Effector memory CD4-positive, alpha-beta T cell (primary cell): ENCODE measurements at places on chromosomes 5 and 9.

GRCh38 chr5:58738336-58738735 is 155.5 kb downstream of the RAB3C start:
- no peak for DNase-seq

DNA sequence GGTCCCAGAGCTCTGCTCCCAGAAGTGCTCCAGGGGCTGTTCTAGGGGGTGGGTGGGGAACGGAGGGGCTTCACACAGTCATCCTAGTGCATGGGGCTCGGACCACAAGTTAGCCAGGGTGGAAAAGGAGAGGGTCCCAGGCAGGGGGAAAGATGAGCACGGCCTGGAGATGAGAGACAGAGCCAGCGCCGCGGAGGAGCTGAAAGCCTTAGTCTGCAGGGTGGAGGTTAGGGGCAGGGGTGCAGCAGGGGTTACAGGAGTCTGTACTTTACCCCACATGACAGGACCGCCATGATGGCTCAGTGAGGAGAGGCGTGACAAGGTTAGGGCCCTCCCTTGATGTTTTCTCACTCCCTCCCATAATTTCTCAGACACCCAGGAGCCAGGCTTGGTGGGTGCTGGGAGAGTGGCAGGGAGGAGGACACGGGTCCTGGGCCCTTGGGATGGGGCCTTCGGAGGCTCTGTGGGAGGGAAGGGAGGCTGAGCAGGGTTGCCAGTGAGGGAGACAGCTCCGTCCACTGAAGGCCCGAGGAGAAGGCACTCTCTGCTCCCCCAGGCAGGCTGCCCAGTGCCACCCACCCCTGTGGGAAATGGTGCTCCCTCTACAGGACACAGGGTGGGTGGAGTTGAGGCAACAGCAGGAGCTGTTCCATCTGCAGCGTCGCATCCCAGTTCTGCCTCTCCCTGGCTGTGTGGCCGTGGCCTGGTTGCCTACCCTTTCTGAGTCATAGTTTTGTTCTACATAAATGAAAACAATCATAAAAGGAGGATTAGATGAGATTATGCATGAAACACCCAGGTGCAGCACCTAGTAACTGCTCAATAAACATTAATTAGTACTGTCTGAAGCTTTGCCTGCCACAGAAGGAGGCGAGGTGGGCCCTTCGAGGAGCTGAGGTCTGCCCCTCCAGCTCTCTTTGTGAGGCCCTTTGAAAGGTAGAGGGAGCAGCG is 66.2 kb downstream of the NDST1 start:
- no peak for DNase-seq

- DNase-seq, result no peak
Measured at GRCh38 chr5:178994580-178995340, at the start of gene GRM6. Gene GRM6 (minus strand): TSS chr5:178995320. CDS start chr5:178994944, 376 bp downstream.

DNA sequence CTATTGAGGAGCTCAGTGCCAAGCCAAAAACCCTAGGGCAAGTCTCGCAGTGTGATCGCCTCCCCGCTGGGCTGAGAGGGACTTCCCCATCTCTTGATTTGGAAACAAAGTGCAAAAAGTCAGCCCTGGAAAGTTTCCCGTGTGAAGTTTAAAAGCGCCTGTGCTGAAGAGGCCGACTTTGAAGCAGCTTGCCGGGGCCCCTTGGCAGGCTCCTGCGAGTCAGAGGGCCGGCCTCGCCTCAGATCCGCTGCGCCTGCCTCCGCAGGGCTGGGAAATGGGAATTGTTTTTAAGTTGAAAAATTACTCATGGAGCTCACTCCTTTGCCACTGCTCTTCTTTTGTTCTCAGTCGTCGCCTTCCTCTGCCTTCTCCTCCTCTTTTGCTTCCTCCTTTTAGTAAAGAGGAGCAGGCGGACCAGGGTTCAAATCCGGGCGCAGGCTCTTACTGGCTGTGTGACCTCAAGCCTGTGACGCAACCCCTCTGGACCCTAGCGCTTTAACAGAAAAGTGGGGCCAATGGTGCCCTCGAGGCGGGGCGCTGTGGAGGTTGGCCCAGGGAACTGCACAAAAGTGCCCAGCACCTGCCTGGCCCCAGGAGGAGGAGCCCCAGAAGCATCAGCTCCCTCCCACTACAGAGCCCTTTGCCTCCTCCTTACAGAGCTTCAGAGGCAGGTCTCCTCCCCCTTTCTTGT is 14.7 kb upstream of the LHX2 start:
- no peak for DNase-seq

DNA sequence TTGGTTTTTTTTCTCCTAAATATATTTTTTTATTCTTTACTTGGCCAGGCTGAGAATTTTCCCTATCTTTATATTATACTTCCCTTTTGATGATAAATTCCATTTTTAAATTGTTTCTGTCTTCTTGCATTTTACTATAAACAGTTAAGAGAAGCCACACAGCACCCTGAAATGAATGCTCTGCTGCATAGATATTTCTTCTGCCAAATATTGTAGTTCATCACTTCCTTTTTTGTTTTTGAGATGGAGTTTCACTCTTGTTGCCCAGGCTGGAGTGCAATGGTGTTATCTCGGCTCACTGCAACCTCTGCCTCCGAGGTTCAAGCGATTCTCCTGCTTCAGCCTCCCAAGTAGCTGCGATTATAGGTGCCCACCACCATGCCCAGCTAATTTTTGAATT is 8.5 kb upstream of the INIP start:
- DNase-seq, result no peak

DNA sequence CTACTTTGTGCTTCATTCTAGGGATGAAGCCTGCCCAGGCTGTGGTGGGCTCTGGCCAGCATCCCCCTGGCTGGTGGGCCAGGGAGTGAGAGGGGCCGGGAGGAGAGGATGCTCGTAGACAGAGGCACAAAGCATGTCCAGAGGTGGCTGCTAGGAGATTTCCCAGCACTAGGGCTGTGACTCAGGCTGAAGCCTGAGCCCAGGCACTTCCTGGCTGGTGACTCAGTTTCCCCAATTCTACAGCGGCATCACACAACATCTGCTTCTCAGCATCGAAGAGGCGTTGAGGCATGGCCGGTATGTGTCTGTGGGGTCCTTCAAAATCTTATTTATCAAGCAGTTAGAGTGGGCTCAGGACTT is 55.6 kb downstream of the DUSP1 start:
- DNase-seq, result no peak

GRCh38 chr9:101455656-101456240 is 20.2 kb upstream of the ALDOB start:
- DNase-seq, result no peak

GRCh38 chr5:157611571-157612476 is 36.2 kb upstream of the ADAM19 start:
- no peak for DNase-seq

- DNase-seq, result no peak
Measured at GRCh38 chr5:168736281-168736831, 157.2 kb upstream of the PANK3 start.

- no peak for DNase-seq
Measured at GRCh38 chr5:132383984-132384383, 14.5 kb downstream of the SLC22A5 start.

GRCh38 chr9:39587844-39588499 is 232.5 kb downstream of the SPATA31A1 start:
- DNase-seq, result no peak

DNA sequence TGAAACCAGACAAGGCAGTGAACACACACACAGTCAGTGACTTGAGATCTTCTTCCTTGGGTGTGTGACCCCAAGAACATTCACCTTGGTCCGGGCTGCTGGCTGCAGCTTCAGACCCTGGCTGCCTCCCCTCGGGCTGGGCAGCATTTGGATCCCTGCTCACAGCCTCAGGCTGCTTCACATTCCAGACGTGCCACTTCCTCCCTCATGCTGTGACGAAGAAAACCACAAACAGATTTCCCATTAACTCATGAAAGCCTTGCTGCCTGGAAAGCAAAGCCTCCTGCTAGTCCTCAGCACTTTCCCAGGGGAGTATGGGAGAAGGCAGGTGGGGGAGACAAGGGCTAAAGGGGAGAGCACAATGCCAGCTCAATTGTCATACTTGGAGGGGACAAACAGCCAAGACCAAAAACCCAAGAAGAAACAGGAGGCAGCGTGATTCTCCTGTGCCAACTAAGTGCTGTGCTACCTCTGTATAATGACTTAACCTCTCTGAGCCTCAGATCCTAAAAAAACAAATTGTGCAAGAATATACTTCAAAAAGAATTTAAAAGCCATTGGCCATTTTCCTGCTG is 594.6 kb upstream of the BRINP1 start:
- DNase-seq, result no peak

GRCh38 chr5:128681764-128682592 is 143.9 kb upstream of the FBN2 start:
- no peak for DNase-seq

GRCh38 chr5:157463621-157464518 is 3.9 kb downstream of the NIPAL4 start:
- DNase-seq, result no peak

DNA sequence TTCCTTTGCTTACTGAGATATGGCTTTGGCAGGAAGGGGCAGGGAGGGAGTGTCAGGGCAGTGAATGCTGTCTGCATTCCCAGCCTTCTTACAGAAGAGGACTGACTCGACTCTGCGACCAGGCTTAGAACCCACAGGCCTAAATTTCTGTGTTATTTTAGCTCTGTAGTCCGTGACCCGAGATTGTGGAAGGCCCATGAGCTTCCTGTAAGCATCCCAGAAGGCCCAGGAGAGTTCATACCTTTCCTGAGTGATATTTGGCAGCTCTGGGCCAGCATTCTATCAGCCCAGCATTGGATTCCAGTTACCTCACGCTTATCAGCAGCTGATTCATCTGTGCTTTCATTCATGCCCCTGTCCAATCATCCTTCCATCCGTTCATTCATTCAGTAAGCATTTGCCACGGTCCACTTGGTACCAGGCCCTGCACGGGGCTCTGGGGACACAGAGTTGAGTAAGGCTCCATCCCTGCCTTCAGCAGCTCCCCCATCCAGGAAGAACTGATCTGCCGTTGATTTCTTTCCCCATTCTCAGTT is 28.2 kb upstream of the RPL26L1 start:
- no peak for DNase-seq

- DNase-seq, result no peak
Measured at GRCh38 chr9:99026956-99027298, 78.0 kb upstream of the TGFBR1 start.

- no peak for DNase-seq
Measured at GRCh38 chr5:133332439-133333024, 279.8 kb downstream of the FSTL4 start.

DNA sequence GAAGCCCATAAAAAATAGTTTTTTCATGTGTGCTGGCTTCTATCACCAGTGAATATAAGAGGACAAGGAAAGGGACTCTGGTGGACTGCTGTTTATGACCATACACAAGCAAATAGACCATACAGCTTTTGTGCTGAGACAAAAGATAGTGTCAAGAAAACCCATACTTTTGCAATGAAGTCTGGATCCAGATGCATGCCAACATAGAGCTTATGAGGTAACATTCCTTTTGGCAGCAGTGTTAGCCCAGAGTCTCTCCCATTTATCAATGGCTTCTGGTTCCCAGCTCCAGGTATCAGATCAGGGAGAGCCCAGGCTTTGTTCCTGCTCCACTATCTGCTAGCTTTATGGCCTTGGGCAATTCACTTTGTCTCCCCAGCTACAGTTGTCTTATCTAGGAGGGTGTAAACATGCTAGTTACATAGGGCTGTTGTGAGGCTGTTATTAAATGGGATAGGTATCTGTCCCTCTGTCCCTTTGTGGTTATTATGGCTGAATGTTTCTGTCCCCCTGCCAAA is 55.6 kb downstream of the CCDC192 start:
- no peak for DNase-seq

GRCh38 chr9:91655215-91655614 is 231.6 kb upstream of the NFIL3 start:
- DNase-seq, result no peak

GRCh38 chr5:65926276-65926783 is at the start of gene ERBIN:
Gene ERBIN (plus strand): TSS chr5:65926575. CDS start chr5:65992719, 66,144 bp downstream.
- DNase-seq, result peak; percentile 70

- DNase-seq, result no peak
Measured at GRCh38 chr9:81964218-81965171, 21.2 kb downstream of the SPATA31D3 start.

- DNase-seq, result peak; percentile 30
Measured at GRCh38 chr9:34988218-34989002, 1.1 kb upstream of the DNAJB5 start.

GRCh38 chr5:80834710-80835109 is 125.5 kb upstream of the RASGRF2 start:
- DNase-seq, result no peak

GRCh38 chr9:34928921-34929320 is 29.2 kb upstream of the PHF24 start:
- no peak for DNase-seq
